GM18507 (cell line): ENCODE measurements at places on chromosomes 12 and 14.

DNA sequence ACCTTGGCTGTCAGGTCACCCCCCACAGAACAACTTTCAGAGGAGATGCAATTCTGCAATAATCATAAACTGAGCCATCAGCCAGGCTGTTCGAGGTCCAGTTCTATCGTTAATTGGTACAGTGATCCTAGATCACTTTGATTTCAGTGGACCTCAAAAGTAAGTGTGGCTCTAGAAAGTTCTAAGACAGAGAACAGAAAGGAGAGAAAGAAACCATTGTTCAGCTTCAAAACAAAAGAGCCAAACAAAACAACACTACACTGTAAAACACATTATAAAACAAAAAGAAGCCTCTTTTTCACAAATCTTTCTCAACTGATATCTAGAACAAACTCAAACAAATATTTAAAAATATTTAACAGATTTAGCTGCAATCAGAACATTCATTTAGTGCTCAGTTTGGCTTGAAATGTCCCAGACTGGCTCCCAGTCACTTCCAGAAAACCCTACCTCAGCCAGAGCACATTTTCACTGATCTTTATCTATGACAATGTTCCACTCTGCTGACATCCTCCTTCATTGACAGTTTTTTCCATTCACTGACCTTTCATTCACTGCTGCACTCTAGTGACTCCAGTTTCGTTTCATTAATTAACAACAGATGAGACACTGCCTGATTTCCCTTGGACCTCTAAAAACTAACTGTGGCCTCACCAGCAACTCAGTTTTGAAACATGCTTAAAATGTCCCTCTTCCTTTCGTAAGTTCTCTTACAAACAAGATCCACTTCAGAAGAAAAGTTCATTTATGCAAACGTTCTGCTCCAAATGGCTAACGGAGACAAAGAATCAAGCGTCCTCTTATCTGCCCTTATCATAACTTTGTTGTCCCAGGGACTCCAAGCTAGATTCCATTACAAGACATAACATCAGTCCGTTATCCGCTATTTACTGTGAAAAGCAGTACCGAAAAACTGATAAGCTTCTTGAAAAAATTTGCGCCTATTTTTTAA lies 56.8 kb downstream of the DUSP16 start:
- DNase-seq, result peak; percentile 50

DNA sequence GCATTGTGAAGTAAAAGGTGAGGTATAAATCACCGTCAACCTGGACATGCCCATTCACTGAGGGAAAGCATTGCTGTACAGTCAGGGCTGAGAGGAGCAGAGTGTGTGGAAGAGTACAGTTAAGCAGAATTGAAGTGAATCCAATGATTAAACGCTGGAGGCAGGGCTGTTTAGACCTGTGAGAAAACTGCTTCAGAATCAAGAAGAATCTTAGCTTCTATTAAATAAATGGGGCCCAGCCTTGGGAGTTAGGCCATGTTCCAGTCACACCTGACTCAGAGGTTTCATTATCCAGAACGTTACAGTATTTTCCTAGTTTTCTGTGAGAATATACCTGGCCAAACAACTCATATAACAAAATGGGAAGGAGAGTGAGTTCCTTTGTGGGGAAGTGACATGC lies 86.9 kb downstream of the ATP23 start:
- DNase-seq, result no peak

DNA sequence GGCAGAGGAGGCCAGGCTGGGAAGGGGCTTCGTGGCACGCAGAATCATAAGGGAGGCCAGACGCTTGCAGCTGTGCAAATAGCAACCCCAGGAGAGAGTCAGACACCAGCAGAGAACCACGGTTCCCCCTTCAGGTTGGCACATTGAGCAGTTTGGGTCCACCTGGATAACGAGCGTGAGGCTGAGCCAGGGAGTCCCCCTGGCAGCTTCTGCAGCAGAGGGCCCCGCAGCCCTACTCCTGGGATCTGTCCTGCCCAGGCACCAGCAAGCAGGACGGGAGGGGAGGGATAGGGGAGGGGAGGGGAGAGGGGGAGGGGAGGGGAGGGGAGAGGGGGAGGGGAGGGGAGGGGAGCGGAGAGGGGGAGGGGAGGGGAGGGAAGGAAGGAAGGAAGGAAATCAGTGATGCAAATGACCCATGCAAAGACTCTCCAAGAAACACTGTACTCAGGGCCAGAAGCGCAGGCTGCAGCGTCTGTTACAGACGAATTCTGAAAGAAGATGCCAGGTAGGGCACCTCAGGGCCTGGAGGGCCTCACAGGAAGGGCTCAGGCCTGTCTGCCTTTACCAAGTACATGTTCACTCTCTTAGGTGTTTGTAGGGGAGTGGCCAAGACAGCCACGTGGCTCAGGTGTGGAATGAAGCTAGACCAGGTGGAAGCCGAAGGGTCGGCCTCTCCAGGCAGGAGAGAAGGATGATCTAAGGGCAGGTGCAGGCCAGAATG lies 32.3 kb upstream of the MMP17 start:
- no peak for DNase-seq

DNA sequence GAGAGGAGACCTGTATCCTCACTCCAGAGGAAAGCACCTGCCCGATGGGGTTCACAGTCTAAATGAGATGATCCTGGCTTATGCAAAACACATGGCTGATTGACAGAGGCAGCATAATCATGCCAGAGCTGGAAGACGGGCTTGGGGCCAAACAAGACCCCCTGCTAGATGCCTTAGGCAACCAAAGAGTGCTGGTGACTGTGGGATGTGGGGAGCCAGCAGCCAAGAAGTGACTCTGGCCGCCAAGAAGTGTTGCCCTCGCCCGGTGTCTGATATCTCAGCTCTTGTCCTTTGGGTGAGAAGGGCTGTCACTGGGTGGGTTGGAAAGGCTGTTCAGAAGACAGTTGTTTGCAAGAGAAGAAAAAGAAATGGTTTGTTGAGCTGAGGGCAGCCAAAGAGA lies 56.7 kb downstream of the PLEKHG3 start:
- DNase-seq, result no peak

DNA sequence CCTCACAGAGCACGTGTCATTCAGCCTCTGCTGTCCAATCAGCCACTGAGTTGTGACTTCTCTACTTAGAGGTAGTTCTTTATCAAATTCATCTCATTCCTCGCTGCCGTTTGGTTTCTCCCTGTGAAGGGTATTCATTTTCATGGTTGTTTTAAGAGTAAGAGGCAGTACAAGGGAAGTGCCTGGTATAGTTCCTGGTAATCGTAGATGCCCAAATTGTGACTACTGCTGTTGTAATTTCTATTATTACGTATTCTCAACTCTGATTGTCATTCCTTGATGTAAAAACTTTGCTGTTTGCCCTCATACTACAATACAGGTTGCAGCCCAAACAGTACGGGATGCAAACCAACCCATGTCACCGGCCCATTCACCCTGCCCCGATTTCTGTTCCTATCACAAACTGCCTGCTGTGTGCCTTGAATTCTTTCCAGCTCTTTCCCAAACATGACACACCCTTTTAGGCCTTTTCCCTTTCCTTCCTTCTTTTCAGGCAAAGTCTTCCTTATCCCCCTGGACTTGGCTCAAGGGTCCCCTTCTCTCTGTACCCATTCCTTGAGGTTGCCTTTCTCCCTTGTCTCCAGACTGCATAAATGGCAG lies 93.0 kb downstream of the SLC25A47 start:
- no peak for DNase-seq

- no peak for DNase-seq
Observed at GRCh38 chr12:94841904-94842610, 161.4 kb downstream of the NDUFA12 start.
